GDM1 (cell line): ENCODE measurements at places on chromosomes 11 and 22.

DNA sequence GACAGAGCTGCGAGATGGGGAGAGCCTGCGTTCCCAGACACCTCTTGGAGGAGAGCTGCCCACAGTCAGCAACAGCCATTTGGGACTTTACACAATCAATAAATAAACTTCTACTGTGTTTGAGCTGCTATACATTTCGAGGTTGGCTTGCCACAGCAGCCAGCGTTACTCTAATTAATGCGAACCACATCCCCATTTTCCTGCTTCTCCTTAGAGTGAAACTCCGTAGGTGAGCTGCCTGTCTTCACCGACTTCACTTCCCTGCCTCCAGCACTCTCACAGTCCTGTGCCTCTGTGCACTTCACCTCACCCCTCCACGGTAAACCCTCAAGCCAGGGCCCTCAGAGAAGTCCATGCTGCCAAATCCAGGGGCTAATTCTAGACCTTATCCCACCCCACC lies 5.9 kb upstream of the SLC22A12 start:
- DNase-seq, result no peak

- DNase-seq, result no peak
These were observed 2.9 kb downstream of the ZP1 start for GRCh38 chr11:60870276-60870675.

GRCh38 chr22:46748908-46749675 lies 11.0 kb upstream of the CERK start:
- peak; percentile 81 for DNase-seq

- peak; percentile 10 for DNase-seq
These were observed 101.0 kb downstream of the GGTLC2 start for GRCh38 chr22:22745225-22746060.

GRCh38 chr11:122394313-122394712 lies 261.2 kb upstream of the UBASH3B start:
- DNase-seq, result no peak

DNA sequence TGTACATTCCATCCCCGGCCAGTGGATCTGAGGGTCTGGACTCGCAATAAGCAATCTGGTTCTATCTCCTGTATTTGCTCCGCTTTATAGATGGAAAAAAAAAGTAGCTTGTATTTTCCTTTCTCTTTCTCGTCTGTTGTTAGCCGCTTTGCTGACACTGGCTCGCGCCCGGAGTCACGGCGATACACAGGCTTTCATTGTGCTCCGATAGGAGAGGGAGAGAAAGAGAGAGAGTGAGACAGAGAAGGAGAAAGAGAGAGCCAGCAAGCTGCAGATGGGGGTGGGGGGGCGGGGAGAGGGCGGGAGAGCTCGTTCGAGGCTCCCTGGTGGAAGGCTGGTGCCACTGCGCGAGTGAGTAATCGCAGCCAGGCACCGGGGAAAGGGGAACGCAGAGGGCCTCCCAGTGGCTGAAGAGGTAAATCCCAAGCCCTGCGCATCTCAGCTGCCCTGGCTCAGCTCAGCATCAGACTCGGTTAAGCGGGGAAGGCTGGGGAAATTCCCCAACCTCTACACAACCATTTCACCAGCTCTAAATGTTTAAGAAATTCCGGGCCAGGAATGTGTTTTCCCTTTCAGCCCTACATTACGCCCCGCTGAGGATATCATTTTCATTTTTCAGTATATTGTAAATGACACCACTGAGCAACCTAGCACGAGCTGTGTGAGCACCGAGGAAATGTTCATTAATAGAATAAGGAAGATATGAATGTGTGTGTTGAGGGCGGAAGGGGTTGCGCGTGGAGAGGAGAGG lies at the start of gene MAML2:
TSS of gene MAML2 (minus strand) at position 235 of the 751 bp plus-strand sequence. CDS start 1,300 bp downstream, outside the sequence.
- peak; percentile 85 for DNase-seq

- peak; percentile 17 for DNase-seq
These were observed 54.0 kb upstream of the PRDM11 start for GRCh38 chr11:45092404-45092785.

GRCh38 chr11:78788533-78788932 lies 213.9 kb upstream of the NARS2 start:
- DNase-seq, result no peak

- no peak for DNase-seq
These were observed 459.3 kb downstream of the BRD1 start for GRCh38 chr22:49368221-49368975.

- peak; percentile 20 for DNase-seq
These were observed 22.6 kb upstream of the PKNOX2 start for GRCh38 chr11:125141686-125142535.

- DNase-seq, result no peak
These were observed 26.9 kb downstream of the TRMU start for GRCh38 chr22:46362203-46362933.

DNA sequence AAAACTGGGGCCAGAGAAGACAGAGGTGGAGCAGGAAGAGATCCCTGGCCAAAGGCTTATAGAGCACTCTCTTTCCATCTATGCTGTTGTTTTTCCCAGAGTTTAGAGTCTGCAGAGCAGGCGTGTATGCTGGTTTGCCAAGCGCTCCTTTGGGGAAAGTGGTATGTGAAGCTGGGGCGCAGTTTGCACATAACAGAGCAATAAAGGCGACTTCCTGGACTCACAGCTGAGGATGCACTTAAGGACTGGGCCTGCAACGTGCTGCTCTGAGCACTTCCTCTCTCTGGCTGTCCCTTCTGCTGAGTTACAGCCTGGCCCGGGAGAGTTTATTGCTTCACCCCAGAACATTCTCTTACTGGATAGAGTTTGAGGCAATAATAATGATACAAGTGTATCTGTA lies 41.7 kb downstream of the THAP12 start:
- peak; percentile 67 for DNase-seq

DNA sequence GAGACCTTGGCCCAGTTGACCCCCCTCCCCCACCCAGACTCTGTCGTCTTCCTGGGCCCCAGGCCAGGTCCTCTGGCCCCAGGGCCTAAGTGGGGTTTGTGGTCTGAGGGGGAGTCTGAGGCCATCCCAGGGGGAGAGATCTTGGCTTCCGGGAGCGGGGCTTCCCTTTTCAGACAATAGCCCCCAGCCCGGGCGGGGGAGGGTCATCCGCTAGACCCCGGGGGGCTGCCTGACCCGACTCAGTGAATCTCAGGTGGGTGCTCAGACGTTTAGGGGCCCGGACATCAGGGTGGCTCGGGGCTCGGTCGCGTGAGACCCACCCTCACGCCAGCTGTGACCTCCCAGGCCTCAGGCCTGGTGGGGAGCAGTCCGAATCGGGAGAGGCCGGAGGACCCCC lies 609 bp downstream of the MAPK11 start:
- no peak for DNase-seq

DNA sequence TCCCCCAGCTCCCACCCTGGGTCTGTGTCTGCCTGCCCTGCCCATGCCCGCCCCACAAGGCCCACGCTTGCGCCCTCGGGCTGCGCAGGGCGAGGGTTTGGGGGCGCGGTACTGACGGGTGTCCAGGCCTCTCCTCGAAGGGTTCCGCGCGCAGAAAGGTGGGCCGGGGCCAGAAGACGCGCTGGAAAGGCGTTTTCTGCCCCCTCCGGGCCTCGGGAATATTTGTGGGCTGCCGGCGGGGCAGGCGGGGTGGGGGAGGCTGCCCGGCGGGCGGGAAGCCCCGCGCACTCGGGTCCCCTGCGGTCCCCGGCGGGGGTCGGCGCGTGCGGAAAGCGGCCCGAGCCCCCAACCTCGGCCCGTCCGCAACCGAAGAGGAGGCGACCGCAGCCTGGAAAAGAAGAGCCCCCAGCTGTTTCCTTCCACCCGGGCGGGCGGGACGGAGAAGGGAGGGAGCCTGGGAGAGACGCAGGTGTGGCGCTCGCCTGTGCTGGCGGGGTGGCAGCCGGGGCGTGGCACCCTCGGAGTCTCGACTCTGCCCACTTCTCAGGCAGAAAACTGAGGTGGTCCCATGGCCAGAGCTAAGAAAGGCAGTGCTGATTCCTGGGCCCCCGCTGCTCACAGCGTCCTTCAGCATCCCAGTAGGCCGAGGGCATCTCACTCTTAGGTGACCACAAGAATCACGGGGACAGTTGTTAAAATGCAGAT lies 59.0 kb downstream of the THAP12 start:
- DNase-seq, result no peak

DNA sequence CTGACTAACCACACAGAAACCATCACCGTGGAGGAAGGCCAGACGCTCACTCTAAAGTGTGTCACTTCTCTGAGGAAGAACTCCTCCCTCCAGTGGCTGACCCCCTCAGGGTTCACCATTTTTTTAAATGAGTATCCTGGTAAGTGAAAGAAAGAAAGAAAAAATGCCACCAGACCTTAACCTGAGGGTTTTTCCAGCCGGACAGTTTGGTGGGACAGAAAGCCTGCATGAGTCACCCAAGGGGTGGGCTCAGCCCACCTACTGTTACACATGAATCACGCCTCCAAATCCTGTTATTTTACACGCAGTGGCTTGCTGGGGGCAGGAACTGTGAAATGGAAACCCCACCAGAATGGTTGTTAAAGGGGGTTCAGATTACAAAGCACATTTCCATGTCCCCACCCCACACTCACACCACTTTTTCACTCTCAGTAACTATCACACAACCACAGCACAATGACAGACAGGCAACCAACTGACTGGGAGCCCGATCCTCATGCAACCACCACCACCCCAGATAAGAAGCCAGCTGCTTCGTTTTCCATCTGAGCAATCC lies 11.9 kb downstream of the CRTAM start:
- no peak for DNase-seq

- DNase-seq, result no peak
These were observed 32.3 kb downstream of the TRIM29 start for GRCh38 chr11:120105576-120105975.

GRCh38 chr11:23574149-23574548 lies 713.9 kb upstream of the CCDC179 start:
- no peak for DNase-seq

DNA sequence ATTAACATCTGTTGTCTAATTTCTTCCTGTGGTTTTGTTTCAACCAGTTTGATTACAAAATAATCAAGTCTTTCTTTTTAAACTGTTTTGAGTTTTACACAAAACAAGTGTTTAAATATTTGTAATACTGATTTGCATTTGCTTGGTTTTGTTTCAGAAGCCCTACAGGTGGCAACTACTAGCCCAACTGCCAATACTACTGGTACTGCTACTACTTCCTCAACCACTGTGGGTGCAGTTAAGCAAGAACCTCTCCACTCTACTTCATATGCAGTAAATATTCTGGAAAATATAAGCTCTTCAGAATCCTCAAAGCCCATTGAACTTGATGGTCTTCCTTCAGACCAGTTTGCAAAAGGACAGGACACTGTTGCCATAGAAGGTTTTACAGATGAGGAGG lies 61.1 kb downstream of the QSER1 start:
- DNase-seq, result no peak

GRCh38 chr11:64872790-64873488 lies 5.5 kb downstream of the EHD1 start:
- no peak for DNase-seq

DNA sequence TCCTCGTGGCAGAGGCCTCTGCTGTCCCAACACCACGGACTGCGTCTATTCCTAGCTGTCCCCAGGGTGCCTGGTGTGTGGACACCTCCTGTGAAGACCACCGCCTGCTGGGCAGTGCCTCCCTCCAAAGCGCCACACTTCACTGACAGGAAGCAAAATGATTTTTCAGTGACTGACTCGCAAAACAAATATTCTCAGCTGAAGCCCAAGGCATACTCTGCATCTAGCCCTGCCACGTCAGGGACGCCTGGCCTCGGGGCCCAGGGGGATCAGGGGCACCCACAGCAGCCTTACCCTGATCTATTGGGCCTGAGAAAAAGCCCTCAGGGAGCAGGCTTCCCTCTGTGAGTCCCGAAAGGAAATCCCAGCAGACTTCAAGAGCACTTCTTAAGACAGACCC lies 2.2 kb downstream of the BRD1 start:
- no peak for DNase-seq

- peak; percentile 81 for DNase-seq
These were observed 63.4 kb downstream of the FLI1 start for GRCh38 chr11:128757235-128757711.

- DNase-seq, result peak; percentile 8
These were observed 95.2 kb upstream of the TP53I11 start for GRCh38 chr11:45045683-45046471.

DNA sequence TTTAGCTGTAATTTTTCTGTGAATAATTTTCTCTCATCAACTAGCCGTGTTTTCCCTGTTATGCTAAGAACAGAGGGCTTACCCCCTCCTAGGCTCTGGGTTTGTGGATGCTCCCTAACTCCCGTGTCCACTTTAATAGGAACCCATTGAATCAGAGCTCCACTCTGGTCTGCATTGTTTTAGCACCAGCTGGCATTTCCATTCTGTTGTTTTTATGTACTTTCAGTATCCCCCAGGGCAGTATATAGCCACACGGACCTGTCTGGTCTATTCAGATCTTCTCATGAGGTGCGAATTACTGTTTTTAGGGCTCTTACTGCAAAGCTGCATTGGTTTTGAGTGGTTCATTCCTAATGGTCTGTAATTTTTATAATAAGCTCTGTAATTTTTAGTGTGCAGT lies 16.0 kb downstream of the POLD3 start:
- no peak for DNase-seq

GRCh38 chr11:104891135-104891534 lies 7.1 kb downstream of the CASP12 start:
- no peak for DNase-seq

DNA sequence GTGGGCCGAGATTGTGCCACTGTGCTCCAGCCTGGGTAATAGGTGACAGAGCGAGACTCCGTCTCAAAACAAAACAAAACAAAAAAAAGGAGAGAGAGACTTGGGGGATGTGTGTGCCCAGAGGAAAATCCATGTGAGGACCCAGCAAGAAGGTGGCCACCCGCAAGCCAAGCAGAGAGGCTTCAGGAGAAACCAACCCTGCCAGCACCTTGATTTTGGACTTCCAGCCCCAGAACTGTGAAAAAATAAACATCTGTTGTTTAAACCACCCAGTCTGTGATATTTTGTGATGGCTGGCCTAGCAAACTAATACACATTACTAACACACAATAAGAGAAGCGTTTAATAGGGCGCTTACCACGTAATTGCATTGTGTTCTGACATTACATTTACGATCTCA lies 21.2 kb downstream of the TXN2 start:
- DNase-seq, result no peak

- no peak for DNase-seq
These were observed 8.2 kb upstream of the HBE1 start for GRCh38 chr11:5277807-5278382.
